Putamen (tissue), 1 donor: ENCODE measurements at places on chromosomes 5 and 9.

GRCh38 chr5:119820016-119820415 lies 190.7 kb downstream of the FAM170A start:
- DNase-seq = no peak

DNA sequence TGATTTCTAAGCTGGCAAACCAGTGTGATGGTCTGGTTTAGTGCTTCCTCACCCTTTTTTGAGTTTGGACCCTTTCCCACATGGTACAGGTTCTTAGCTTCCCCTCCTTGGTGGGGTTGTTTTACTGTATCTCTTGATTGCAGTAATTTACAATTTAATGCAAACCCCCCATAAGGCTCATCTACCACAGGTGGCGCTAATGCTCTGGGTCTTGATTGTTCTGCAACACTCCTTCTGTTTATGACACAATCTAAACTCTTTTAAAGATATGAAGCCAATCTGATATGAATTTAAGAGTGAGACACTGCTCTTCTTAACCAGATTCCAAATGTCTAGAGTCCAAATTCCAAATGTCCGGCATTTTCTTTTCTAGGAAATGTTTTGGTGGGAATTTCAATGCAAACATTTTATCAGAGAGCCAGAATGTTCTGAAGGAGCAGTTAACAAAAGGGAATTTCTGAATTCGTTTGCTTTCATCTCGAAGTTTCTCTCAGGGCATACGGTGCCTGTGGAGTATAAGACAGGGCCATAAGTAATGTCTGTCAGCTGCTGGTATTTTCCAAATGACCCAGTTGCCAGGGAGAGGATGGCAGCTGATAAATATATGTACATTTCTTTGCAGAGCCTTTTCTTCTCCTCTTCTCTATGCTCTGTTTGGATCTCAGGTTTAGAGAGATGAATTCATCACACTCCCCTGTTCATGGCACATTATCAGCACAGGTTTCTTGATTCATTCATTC lies 246.8 kb downstream of the ARHGAP26 start:
- DNase-seq = no peak

- DNase-seq = no peak
Observed at GRCh38 chr9:35260186-35260585, 98.4 kb downstream of the UNC13B start.

DNA sequence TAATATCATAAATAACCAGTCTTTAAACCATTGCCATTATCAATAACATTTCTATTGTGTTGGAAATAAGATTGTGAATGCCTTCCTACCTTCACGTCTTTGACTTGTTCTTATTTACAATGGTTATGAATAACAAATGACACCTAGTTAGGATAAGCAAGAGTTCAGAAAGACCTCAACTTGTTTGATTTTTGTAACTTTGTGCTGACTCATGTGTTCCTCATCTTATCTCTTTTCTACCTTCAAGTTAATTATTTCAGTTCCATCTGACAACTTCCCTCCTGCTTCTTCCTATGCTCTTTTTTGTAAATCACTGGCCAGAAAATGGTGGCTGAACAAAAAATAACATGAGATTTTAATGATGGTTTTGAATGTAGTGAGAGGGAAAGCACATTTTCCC lies 538.5 kb upstream of the TUSC1 start:
- DNase-seq = no peak

DNA sequence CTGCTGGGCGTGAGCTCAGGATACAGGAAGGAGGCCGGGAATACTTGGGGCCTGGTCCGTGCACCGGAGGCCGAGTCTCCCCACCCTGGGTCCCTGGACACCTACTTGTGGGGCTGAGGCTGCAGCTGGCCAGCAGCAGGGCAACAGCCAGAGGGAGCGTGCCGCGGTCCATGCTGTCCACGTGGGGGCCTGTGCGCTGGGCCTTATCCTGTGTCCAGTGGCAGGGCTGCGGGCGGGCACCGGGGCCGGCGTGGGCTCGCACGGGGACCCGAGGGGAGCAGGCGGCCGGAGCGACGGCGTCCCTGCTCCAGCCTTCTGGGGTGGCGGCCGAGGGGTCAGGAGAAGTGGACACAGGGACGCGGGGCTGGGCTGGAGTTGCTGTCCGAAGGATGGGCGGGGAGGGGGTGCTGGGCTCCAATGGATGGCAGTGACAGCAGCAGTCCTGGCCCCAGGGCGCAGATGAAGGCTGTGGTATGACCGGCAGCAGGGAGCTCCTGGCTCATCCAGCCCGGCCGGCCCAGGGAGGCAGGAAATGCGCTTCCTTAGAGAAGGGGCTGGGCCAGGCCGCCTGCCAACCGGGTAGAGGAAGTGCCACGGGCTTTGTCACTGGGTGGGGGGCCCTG lies at the start of gene ENG:
ENG (minus strand) TSS at position 475 of the 623 bp plus-strand sequence; CDS start at position 172, 303 bp downstream.
- DNase-seq = no peak
